Myocyte (in vitro differentiated cells): ENCODE measurements at places on chromosomes 7 and 10. TPM values are rescaled to one million over a fixed set of nuclear protein-coding genes. Genes with fewer than 3 reads are reported as not detected.

ACTR3C gene
- 0.32 TPM in 1 of 2 replicates, not detected in the other for total RNA-seq

DDX21 gene
- total RNA-seq = 77.0 and 89.6 TPM in 2 replicates

TAS2R3 gene
- 0.78 TPM in 1 of 2 replicates, not detected in the other for total RNA-seq

FKBP6 gene
- total RNA-seq = 0.11 TPM in 1 of 2 replicates, not detected in the other

PLXDC2 gene
- total RNA-seq = 12.0 and 16.2 TPM in 2 replicates
